Stimulated activated CD4-positive, alpha-beta T cell treated with anti-CD3 and anti-CD28 coated beads, Interleukin-12 subunit alpha, Interleukin-12 subunit beta, amount 100 ng/mL, for 48 hours (primary cell): ENCODE measurements at places on chromosomes 4 and X.
A peak's percentile ranks its signal among the peaks of the same experiment; 100 is the strongest.

- no peak for DNase-seq
These were observed 49.7 kb upstream of the KIAA1210 start for GRCh38 chrX:119177278-119177677.

DNA sequence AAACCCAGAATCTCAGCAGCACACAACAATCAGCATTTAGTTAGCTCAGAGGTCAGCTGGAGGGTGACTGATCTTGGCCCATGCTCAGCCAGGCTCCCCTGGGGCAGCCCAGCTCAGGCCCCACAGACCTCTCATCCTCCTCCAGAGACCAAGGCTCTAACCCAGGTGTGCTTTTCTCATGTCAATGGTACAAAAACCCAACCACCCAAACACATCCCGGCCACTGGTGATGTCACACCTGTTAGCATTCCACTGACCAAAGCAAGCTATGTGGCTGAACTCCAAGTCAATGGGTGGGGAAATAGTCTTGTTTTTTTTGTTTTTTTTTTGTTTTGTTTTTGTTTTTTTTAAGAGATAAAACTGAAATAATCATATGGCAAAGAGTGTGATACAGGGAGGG lies 77.5 kb downstream of the CYTL1 start:
- no peak for DNase-seq

- DNase-seq, result no peak
These were observed 19.8 kb downstream of the GAGE1 start for GRCh38 chrX:49618574-49618973.

GRCh38 chr4:53376900-53377299 lies 541 bp upstream of the FIP1L1 start:
- no peak for DNase-seq

DNA sequence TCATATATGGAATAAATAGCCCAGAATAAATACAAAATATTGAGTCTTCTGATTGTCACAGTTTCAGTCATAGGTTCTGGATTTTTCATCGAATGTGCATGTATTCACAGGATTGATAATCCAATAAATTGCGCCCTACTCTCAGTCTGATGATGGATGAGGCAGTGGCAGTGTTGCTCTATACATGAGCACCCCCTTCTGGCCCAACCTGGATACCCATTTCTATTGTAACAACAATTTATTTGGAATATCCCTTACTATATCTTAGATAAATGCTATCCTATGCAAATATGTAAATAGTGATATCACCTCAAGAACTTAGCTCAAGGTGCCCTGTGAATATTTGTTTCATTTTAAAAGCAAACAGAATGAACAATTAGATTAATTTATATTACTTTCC lies 733.7 kb upstream of the PABPC4L start:
- DNase-seq, result no peak

GRCh38 chr4:126973201-126973600 lies 659.6 kb upstream of the INTU start:
- no peak for DNase-seq

DNA sequence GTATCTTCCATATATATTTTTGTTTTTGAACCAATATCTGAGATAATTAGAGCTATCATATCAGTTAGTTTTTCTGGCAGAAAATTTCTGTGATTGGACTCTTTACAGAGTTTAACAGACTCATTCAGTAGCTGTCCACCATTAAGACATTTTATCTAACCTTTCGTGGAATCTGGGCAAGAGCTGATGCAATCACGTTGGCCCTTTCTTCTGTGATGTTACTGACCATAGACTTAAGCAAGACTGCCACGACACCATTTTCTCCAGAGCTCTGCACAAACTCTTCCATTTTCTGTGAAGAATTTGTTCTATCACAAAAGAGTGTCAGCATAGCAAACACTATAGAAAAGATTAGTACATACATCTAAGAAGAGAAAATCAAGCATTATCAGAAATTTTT lies 41.8 kb upstream of the UGT2B15 start:
- no peak for DNase-seq

GRCh38 chr4:138138774-138139173 lies 103.4 kb downstream of the SLC7A11 start:
- no peak for DNase-seq

DNA sequence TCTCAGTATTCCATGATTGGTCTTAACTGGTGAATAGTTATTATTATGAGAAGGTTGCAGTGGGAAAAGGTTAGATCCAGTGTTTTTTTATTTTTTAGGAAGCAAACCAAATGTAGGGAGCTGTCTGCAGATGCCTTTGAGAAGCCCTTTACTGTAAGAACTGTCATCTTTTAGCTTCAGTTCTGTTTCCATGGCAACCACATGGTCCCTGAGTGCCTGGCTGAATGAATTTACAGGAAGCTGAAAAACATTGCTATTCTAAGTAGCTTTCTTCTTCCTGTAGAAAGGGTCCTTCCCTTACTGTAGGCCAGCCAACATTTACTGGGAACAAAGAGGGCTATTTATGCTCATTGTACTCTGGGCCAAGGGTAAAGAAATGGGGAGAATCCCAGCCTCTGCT lies 103.3 kb downstream of the DCLK2 start:
- no peak for DNase-seq

DNA sequence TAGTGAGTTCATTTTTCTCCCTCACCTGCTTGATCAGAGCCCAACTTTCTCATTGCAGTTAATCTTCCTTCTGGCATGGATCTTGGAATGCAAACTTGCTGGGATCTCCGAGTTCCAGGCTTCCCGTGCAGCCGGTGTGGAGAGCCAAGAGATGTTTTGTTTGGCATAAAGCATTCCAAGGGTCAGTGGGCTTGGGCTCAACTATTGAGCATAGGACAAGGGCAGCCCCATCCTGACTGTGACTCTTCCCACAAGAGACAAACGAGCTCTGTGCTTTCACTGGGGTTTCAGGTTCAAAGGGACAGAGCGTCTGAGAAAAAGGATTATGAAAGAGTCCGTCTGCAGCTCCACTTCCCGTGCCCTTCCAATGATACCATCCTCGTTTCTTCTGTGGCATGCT lies 10.5 kb downstream of the TLR7 start:
- DNase-seq, result no peak

DNA sequence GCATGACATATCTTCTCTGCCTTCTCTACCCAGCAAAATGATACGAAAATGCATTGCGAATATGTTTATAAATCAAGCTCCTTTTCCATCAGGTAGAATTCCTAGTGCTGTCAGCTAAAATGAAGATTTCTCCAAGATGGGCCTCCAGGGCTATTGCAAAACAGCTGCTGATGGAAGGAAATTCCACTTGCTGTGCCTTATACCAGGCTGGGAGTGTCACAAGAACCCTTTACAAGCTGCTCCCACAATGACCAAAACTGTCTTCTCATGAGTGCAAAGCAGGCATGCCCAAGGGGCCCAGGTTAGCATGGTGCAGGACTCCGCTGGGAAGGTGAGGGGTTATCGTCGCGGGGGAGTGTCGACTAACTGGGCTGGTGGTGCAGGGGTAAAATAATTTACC lies 8.7 kb downstream of the HNRNPH2 start:
- DNase-seq, result no peak

- DNase-seq, result no peak
These were observed 145.4 kb downstream of the STIM2 start for GRCh38 chr4:27005905-27006590.

GRCh38 chr4:135670548-135670947 lies 1469.0 kb upstream of the PABPC4L start:
- no peak for DNase-seq

- DNase-seq, result no peak
These were observed 629.0 kb upstream of the ZFP42 start for GRCh38 chr4:187366530-187366929.

GRCh38 chr4:38396845-38397547 lies 267.0 kb upstream of the KLF3 start:
- DNase-seq, result no peak

- no peak for DNase-seq
These were observed 48.1 kb downstream of the NPY5R start for GRCh38 chr4:163391756-163392155.

GRCh38 chrX:50470103-50471031 lies at the start of gene DGKK:
Gene DGKK, minus strand, starts transcription at chrX:50470825. Its CDS starts 147 bp downstream, at chrX:50470678.
- no peak for DNase-seq

- no peak for DNase-seq
These were observed 32.0 kb upstream of the CLDN24 start for GRCh38 chr4:183354219-183354618.

GRCh38 chr4:72875545-72875944 lies 194.0 kb downstream of the COX18 start:
- no peak for DNase-seq

DNA sequence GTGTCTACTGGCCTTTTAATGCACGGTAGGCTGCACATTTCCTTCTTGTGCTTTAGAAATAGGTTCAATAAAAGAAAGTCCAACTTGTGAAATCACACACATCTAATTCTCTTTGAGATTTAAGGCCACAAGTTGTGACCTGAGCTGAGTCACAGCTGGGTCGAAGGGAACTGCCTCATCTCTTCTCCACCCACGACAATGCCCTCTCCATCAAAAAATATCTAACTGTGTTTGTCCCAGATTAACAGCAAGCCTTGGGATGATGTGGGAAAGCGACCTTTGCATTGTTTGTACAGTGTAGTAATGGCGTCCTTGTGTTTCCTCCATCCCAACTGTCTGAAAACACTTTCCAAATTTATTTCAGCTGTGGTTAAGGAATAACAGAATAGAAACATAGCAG lies 168.9 kb downstream of the AMELX start:
- DNase-seq, result no peak

DNA sequence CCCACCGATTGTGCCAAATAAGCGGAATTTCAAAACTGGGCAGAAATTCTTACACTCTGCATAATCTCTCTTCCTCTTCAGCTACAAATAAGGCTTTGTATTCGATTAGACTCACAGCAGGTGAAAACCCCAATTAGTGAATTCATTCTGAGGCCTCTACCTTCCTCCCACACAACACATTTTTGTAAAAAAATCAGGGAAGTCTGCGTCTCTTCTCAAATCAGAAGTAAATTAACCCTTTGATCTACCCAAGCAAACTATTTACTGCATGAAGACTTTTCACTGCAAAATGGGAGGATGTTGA lies 200.6 kb upstream of the FTHL17 start:
- DNase-seq, result no peak

DNA sequence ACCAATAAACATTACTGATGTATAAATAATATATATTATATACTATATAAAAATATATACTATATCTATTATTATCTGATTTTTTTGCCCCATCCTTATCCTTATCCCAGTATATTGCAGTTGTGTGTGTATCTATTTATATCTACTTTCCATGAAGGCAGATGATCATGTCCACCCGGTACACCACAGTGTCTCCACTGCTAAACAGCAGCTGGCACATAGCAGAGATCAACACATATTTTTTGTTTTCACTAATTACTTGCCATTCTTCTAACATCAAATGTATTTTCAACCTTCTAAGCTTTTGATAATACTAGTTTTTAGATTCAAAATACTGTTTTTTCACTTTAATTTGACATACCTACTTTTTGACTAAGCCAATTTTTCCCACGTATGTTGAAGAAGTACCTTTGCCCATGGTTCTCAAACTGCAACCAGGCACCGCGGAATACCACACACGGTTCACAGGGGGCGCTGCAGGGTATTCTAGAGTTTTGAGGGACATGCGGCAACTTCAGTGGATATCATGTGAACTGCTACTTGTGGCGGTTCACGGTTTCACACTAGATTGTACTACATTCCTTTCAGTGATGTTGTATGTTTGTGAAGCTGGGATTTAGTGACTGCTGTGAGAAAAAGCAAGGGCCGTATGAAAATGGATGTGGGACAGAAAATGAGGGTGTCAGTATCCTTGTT lies 182.5 kb upstream of the NPY2R start:
- peak; percentile 0 for DNase-seq

DNA sequence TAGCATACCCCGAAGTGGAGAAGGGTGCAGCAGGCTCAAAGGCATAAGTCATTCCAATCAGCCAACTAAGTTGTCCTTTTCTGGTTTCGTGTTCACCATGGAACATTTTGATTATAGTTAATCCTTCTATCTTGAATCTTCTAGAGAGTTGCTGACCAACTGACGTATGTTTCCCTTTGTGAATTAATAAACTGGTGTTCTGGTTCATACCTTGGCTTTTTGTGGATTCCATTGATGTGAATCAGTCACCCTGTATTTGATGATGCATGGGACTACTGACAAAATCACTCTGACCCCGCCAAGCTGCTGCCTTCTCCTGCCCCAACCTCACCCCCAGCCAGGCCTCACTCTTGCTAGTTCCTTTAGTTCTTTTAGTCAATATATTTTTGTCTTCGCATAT lies 32.7 kb downstream of the F9 start:
- no peak for DNase-seq

DNA sequence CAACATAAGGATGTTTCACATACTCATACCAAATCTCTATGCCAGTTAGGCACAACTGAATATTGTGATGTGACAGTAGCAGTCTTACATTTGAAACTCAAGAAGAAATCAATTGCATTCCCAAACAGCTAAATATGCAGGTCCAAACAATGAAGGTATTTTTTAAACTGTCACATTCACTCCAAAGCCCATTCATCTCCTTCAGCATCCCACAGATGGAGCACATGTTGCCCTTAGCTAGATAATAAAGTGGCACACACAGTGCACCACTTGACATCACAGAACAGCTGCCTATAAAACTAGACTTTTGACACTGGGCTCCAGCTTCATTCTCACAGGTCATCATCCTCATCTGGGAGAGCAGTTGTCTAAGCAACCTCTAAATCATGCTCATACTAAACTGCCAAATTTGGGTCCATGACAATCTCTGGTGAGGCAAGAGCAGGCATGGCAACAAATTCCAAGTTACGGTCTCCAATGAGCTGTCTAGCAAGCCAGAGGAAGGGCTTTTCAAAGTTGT lies 26.2 kb upstream of the ARHGEF6 start:
- no peak for DNase-seq

DNA sequence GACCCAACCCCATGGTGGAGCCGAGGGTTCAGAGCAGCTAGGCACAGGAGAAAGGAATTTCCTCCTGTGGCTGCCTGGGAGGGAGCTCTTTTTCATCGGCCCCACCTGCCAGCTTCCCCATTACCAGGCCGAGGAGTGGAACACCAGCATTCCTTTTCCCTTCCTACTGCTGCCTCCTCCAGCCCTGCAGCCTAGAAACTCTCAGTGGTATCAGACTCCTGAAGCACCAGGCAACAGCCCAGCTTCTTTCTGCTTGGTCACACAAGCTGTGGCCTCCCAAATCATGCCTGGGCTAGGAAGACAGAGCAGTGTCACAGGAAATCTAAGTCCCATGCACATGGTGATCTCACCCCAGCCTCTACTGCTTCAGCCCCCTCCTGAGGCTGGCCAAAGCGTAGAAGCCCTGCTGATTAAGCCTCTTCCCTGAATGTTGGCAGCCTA lies 30.1 kb downstream of the RTL5 start:
- no peak for DNase-seq

DNA sequence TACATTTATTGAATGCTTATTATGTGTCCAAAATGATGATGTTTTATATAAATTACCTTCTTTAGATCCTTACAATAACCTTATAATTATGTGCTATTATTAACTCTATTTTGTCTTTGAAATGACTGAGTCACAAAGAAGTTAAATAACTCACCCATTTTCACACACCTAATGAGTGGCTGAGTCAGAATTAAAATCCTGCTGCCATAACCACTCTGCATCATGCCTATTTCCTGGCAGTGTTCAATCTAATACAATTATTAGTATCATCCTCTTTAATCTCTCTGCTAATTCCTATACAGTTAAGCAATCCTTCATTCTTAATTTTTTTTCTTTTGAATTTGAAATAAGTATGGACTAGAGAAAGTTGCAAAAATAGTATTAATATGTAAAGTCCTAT lies 342.9 kb downstream of the CFAP299 start:
- DNase-seq, result no peak
